Left lung (tissue), 14 donors: ENCODE measurements at places on chromosomes 4 and X. TPM values are rescaled to one million over a fixed set of nuclear protein-coding genes. Genes with fewer than 3 reads are reported as not detected.
A peak's percentile ranks its signal among the peaks of the same experiment; 100 is the strongest.

Gene DMD
- 16.6 TPM for total RNA-seq

DNA sequence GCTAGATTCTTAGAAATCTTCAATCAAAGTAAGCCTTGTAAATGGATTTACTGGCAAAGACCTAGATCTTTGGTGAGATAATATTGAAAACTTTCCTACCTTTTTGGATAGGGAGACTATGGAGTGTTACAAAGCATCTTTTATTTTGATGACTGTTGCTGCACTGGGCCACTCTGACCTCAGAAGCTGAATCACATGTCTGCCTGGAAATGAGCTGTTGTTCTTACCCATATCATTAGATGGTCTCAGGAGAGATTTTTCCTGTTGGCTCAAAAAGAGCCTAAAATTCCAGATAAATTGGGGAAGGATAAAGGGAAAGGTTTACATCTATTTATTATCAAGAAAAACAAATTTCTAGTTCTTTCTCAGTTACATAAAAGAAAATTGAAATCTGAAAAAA lies 127.5 kb upstream of the BMP3 start:
- H3K4me1 ChIP-seq: no peaks in the 10 kb centered on the region
- H3K27me3 ChIP-seq: no peaks in the 10 kb centered on the region
- DNase-seq: no peak
- no peak overlapping the region for H3K27ac ChIP-seq

GRCh38 chr4:40143926-40144508 lies 52.8 kb upstream of the RHOH start:
- H3K27ac ChIP-seq: no peak overlapping the region
- H3K27me3 ChIP-seq: no peaks in the 10 kb centered on the region
- DNase-seq: no peak
- no peaks in the 10 kb centered on the region for H3K4me1 ChIP-seq

DNA sequence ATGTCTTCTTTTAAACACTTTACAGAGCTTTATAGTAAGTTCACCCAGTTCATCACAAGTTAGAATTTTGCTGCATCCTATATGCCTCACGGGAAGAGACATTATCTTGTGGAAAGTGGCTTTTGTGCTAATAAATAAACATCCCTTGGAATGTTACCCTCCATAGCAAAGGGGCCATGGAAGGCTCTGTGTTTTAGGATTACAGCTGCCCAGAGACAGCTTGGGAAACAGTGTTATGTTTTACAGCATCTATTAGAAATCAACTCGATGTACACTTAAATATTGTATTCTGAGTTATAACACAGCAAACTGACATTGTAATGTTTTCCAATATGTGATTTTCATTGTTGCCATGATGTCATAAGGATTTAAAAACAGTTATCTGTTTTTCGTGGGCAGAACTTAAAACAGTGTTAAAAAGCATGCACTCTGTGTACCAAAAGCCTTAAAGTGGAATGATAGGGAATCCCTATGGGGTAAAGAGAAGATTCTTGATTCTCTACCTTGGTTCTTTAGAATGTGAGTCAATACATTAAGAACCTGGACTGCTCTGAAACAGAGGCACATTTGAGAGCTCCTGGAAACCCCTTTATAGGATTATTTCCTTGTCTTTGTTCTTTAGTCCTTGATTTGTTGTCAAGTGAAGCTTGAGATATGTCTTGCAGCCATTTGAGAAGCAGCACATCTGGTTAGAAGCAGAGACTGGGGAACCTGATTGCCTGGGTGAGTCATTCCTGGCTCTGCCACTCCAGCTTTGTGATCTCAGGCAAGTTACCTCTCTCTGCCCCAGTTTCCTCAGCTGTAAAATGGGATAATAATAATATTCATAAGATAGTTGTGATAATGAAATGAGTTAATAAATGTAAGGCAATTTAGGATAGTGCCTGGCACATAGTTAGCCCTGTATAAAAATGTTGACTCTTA lies 41.6 kb downstream of the ARHGAP10 start:
- no peak overlapping the region for H3K4me3 ChIP-seq
- no peak overlapping the region for H3K27ac ChIP-seq
- DNase-seq: no peak
- peaks cover 15% of the 10 kb centered on the region for H3K4me1 ChIP-seq
- no peaks in the 10 kb centered on the region for H3K27me3 ChIP-seq

Gene DRD5
- total RNA-seq: 0.09 TPM

DNA sequence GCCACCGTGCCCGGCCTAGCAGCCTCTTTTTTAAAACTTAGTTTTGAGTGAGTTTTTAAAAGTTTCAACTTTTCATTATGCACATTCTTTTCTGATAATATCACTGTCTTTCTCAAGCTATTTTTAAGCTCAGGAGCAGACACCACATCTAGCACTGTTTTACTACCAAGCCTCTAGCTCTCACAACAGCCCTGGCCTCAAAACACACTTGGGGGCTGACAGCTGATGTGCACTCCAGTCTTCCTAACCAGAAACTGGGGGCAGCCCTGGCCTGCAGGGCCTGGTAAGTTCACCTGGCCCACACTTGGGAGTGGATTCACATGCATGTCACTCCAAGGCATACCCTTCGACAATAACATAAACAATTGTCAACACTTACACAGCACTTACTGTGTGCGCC lies 34.0 kb downstream of the CENPU start:
- no peak for DNase-seq
- H3K27me3 ChIP-seq: no peaks in the 10 kb centered on the region
- H3K4me1 ChIP-seq: no peaks in the 10 kb centered on the region
- H3K36me3 ChIP-seq: no peaks in the 10 kb centered on the region

Gene CT45A10
- total RNA-seq: not detected

- H3K4me3 ChIP-seq: no peak overlapping the region
- no peaks in the 10 kb centered on the region for H3K36me3 ChIP-seq
- no peak overlapping the region for H3K27ac ChIP-seq
- no peaks in the 10 kb centered on the region for H3K27me3 ChIP-seq
These were observed 20.5 kb downstream of the AMTN start for GRCh38 chr4:70538869-70539268.

GRCh38 chr4:77852892-77853495 lies 9.6 kb upstream of the MRPL1 start:
- no peak for DNase-seq
- H3K4me1 ChIP-seq: no peaks in the 10 kb centered on the region
- no peaks in the 10 kb centered on the region for H3K27me3 ChIP-seq
- H3K36me3 ChIP-seq: no peaks in the 10 kb centered on the region
- no peak overlapping the region for H3K27ac ChIP-seq

DNA sequence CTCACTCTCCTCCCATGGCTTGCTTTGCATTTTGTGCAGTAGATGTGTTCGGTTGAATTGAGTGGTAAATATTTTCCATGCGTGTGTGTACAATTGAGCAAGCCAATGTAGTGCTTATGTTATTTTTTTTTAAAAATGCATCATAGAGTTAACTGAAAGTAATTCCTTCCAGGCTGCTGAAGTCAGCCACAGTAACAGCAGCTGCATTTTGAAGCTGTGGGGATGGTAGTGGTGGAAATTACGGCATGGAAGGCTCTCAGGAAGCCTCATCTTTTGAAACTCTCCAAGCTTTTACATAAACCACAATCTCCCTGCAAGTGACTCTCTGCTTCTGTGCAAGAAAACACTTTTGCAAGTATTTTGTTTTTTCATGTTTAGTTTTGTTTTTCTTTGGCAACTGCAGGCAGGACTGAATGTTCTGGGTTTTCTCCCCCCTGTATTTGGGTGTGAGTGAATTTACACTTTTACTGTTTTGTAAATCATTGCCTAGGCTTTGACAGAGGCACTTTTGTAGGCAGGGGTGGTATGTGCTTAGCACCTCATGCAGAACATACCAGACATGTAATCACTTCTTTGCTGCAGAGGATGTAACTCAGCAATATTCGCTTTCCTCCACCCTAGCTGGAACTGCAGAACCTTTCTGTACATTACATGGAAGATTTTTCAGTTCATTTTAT lies 56.2 kb downstream of the LRRC66 start:
- no peak overlapping the region for H3K4me3 ChIP-seq
- H3K27me3 ChIP-seq: no peaks in the 10 kb centered on the region
- no peaks in the 10 kb centered on the region for H3K36me3 ChIP-seq
- DNase-seq: no peak
- no peak overlapping the region for H3K27ac ChIP-seq

- H3K27me3 ChIP-seq: peaks cover 75% of the 10 kb centered on the region
- H3K27ac ChIP-seq: no peak overlapping the region
- H3K36me3 ChIP-seq: no peaks in the 10 kb centered on the region
- no peak for DNase-seq
- peaks cover 2% of the 10 kb centered on the region for H3K4me1 ChIP-seq
These were observed 821 bp upstream of the NALF2 start for GRCh38 chrX:69503228-69503781.

Gene MAGEB17
- total RNA-seq: not detected

Gene FRYL
- 49.7 TPM for total RNA-seq

Gene NR3C2
- 17.0 TPM for total RNA-seq

GRCh38 chr4:127246963-127247952 lies 385.5 kb upstream of the INTU start:
- no peaks in the 10 kb centered on the region for H3K36me3 ChIP-seq
- H3K4me1 ChIP-seq: no peaks in the 10 kb centered on the region
- no peak for DNase-seq
- no peaks in the 10 kb centered on the region for H3K27me3 ChIP-seq
- no peak overlapping the region for H3K27ac ChIP-seq

Gene PSAPL1
- total RNA-seq: 0.06 TPM

- no peaks in the 10 kb centered on the region for H3K36me3 ChIP-seq
- H3K27me3 ChIP-seq: no peaks in the 10 kb centered on the region
- H3K27ac ChIP-seq: no peak overlapping the region
- DNase-seq: no peak
- H3K4me3 ChIP-seq: no peak overlapping the region
These were observed 242.2 kb downstream of the FMR1NB start for GRCh38 chrX:148223361-148223760.

DNA sequence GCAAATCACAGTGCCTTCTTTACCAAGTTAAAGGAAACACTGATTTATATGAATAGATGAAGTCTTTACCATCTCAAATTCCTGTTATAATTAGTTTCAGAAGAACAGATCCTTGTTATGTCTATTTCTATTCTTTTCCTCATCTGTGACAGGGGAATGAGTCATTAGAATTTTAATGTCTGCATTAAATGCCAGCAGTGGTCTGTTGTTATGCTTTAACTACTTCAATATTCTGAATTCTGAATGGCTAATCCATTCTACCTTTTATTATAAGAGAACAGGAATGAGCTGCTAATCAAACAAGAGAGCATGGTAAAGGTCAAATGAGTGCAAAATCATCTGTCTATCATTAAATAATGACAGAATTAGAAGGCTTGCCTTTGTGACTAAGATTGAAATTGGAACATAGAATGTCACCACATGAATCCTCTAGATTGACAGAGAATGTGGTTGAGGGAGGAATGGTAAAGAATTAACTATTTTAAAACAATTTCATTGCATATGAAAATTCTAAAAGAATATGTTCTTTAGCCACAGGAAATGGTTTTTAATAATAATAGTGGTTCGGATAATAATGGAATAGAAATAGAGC lies 935.5 kb downstream of the ADGRL3 start:
- no peak for DNase-seq
- H3K4me1 ChIP-seq: no peaks in the 10 kb centered on the region
- H3K36me3 ChIP-seq: no peaks in the 10 kb centered on the region

Gene TCEAL5
- total RNA-seq: not detected

Gene VCX3A
- total RNA-seq: not detected

- no peaks in the 10 kb centered on the region for H3K36me3 ChIP-seq
- peak overlapping the region; percentile 30 for H3K27ac ChIP-seq
- H3K4me1 ChIP-seq: no peaks in the 10 kb centered on the region
- peak; percentile 39 for DNase-seq
- no peaks in the 10 kb centered on the region for H3K27me3 ChIP-seq
- no peak overlapping the region for H3K4me3 ChIP-seq
These were observed 28.4 kb downstream of the NPNT start for GRCh38 chr4:105923497-105924238.

DNA sequence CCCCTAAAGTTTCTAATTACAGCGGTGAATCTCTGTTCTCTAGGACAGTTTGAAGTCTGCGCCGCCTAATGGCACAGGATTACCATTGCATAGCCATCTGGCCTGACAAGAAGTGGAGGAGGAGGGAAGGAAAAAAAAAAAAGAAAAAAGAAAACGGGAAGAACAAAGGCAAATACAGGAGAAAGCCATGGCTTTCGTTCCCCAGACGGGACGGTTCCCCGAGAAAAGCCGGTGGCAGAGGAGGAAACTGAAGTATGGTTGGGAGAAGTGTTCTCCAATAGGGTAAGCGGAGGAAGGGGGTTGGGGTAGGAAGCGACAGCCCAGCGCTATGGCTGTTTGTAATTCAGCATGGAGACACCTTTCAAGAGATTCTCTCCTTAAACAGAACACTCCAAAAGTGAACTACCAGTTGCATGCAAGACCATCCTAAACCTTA lies 80.8 kb downstream of the HMGN5 start:
- no peaks in the 10 kb centered on the region for H3K36me3 ChIP-seq
- no peaks in the 10 kb centered on the region for H3K4me1 ChIP-seq
- DNase-seq: no peak
- peak overlapping the region; percentile 33 for H3K27ac ChIP-seq
- no peaks in the 10 kb centered on the region for H3K27me3 ChIP-seq

Gene MAGEA4
- not detected for total RNA-seq

GRCh38 chr4:22454955-22455354 lies 60.9 kb downstream of the ADGRA3 start:
- H3K36me3 ChIP-seq: no peaks in the 10 kb centered on the region
- no peak overlapping the region for H3K4me3 ChIP-seq
- no peak for DNase-seq
- no peak overlapping the region for H3K27ac ChIP-seq
- no peaks in the 10 kb centered on the region for H3K27me3 ChIP-seq
- H3K4me1 ChIP-seq: no peaks in the 10 kb centered on the region

Gene VEGFD
- total RNA-seq: 20.1 TPM

- H3K4me1 ChIP-seq: peaks cover 10% of the 10 kb centered on the region
- H3K27ac ChIP-seq: no peak overlapping the region
- no peak overlapping the region for H3K4me3 ChIP-seq
- DNase-seq: no peak
- no peaks in the 10 kb centered on the region for H3K36me3 ChIP-seq
These were observed 80.9 kb downstream of the PRDM5 start for GRCh38 chr4:120841580-120841979.
